ENCODE measurements at places on chromosomes 7 and 10.

- DNase-seq: no peak
These were observed 159.8 kb downstream of the KIF20B start for GRCh38 chr10:89861199-89861573.

DNA sequence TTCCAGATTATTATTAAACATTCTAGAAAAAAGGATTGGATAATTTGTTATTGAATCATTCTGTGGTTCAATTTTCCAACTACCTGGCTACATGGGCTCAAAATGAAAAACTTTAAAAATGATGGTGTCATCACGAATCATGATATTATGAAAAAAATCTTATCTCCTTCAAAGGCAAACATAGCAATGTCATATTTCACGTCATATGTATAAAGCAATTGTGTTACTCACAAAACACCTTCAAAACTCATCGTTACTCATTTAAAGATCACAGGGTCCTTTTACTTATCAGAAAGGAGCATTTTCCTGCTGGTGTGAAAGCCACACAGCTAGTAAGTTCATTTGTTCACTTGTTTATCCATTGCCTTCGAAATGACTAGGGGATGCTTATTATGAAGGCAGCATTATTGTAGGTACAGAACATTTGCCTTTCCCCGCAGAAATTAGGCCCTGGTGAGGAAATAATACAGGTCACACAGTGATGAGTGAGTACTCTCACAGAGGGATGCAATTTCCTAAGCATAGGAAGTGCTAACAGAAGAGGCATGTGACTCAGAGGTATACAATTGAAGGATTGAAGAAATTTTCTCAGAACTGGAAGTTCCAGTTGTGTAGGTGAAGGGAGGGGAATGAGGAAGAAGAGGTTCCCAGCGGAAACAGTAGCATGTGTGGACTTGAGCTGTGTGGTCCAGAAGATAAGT is 478.7 kb downstream of the INHBA start:
- no peak for DNase-seq

- DNase-seq: no peak
These were observed 650.4 kb downstream of the NXPH1 start for GRCh38 chr7:9083837-9084236.

DNA sequence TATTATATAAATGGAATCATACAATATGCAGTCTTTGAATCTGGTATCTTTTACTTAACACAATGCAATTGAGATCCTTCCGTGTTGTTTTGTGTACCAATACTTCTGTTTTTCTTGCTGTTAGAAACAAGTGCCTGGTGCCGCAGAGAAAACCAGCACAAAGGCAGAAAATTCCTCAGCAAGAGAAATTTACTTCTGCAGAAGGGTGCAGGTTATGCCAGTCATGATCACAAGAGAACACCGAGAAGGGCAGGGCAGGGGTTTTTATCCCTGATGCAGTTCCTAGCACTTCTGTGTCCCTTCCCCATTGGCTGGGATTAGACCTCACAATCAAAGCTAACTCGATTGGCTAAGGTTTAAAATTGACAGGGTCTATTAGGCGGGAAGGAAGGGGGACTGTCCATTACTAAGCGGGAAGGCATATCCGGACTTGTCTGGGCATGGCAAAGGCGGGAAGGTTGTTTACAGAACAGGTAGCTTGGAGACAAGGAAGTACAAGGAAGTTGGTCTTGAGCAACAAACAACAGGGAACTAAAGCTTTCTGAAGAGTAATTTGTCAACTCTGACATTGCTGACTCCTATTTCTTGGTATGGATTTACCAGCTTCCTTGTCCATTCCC is 2.4 kb upstream of the ZNF33B start:
- peak; percentile 20 for DNase-seq

DNA sequence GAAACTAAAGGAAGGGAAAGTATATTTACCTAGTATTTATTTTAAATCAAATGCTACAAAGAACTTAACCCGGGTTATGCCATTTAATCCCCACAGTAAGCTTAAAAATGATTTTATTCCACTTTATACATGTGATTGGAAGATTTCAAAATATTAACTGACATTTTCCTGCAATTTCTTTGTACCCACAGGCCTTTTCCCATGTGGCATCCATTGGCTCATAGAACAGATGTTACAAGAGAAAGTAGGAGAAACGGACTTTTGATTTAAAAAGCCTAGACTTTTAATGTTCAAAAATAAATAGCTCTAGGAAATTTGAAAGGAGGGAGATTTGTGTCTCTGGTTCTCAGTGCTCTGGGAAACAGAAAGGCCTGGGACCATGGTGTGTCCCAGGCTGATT is 807.9 kb downstream of the KCNMA1 start:
- no peak for DNase-seq

- DNase-seq: no peak
These were observed 10.7 kb downstream of the DPYSL4 start for GRCh38 chr10:132197271-132198067.

DNA sequence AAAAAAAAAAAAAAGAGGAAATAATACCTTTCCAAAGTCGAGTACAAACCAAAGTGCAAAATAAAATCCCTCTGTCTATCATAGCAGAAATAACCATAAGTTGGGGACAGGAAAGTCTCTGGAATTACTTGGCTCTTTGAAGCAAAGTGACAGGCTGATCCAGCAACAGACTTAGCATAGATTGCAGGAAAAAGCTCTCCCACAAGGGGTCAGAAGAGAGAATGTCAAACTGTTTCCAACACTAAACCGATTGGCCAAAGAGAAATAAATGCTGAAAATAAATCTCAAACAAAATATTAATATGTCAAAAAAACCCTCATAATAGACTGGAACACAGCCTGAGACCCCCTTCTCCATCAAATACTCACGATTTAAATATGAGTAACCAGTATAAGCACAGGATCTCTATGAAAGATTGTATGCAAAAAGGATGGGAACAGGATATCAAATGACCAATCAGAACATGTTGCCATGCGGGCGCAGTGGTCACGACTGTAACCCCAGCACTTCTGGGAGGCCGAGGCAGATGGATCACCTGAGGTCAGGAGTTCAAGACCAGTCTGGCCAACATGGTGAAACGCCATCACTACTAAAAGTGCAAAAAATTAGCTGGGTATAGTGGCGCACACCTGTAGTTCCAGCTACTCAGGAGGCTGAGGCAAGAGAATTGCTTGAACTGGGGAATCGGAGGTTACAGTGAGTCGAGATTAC is 1000.7 kb upstream of the LRRN3 start:
- peak; percentile 14 for DNase-seq

- DNase-seq: no peak
These were observed 926.1 kb upstream of the SORCS1 start for GRCh38 chr10:108090476-108091215.

GRCh38 chr10:31171402-31172083 is 139.9 kb upstream of the ZNF438 start:
- DNase-seq: no peak

GRCh38 chr7:108062250-108063014 is 59.5 kb upstream of the LAMB1 start:
- no peak for DNase-seq

GRCh38 chr7:68787566-68787965 is 810.7 kb upstream of the AUTS2 start:
- no peak for DNase-seq
